Calu3 (cell line): ENCODE measurements at places on chromosomes 12 and 14. TPM values are rescaled to one million over a fixed set of nuclear protein-coding genes. Genes with fewer than 3 reads are reported as not detected.
A peak's percentile ranks its signal among the peaks of the same experiment; 100 is the strongest.

The WNT5B gene
- total RNA-seq, result 0.24 TPM in 1 of 2 replicates, not detected in the other

The RPGRIP1 gene
- total RNA-seq, result not detected in 2 replicates

The SVOP gene
- not detected in 2 replicates for total RNA-seq

The L2HGDH gene
- total RNA-seq, result 13.9 and 15.8 TPM in 2 replicates

The KRT75 gene
- total RNA-seq, result not detected in 2 replicates

DNA sequence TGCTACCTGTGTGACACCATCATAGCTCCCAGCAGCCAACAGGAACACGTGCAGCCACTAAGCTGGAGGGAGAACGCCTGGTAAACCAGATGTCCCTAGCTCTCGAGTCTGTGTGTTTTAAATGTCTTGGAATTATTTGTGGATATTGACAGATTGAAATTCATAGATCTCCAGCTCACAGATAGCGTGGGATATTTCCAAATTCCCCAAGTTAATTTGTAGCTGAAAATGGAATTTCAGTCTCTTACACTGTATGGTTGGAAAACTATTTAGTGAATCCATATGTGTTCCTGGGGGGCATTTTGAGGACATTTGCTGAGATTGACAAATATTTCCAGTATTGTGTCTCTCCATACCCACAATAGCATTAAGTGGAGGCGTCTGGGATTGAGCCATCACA lies 618.6 kb upstream of the TMEM132C start:
- H3K4me1 ChIP-seq, result no peaks in the 10 kb centered on the region
- H3K36me3 ChIP-seq, result no peaks in the 10 kb centered on the region
- DNase-seq, result no peak

- H3K36me3 ChIP-seq, result no peaks in the 10 kb centered on the region
- no peak overlapping the region for H3K4me3 ChIP-seq
- H3K27ac ChIP-seq, result no peak overlapping the region
These were observed 308.4 kb downstream of the BCL11B start for GRCh38 chr14:98963610-98964009.

- peaks cover 43% of the 10 kb centered on the region for H3K27me3 ChIP-seq
- H3K36me3 ChIP-seq, result no peaks in the 10 kb centered on the region
- H3K27ac ChIP-seq, result no peak overlapping the region
- no peak overlapping the region for H3K4me3 ChIP-seq
These were observed 77.7 kb upstream of the COCH start for GRCh38 chr14:30796707-30797106.

- H3K4me1 ChIP-seq, result peaks cover 47% of the 10 kb centered on the region
- H3K27ac ChIP-seq, result peak overlapping the region; percentile 83
- peak; percentile 85 for DNase-seq
- H3K4me3 ChIP-seq, result peak overlapping the region; percentile 39
- no peaks in the 10 kb centered on the region for H3K27me3 ChIP-seq
These were observed 200.3 kb downstream of the KTN1 start for GRCh38 chr14:55780156-55780946.
